NCI-H1105 (cell line): ENCODE measurements at places on chromosomes 11 and 22.

DNA sequence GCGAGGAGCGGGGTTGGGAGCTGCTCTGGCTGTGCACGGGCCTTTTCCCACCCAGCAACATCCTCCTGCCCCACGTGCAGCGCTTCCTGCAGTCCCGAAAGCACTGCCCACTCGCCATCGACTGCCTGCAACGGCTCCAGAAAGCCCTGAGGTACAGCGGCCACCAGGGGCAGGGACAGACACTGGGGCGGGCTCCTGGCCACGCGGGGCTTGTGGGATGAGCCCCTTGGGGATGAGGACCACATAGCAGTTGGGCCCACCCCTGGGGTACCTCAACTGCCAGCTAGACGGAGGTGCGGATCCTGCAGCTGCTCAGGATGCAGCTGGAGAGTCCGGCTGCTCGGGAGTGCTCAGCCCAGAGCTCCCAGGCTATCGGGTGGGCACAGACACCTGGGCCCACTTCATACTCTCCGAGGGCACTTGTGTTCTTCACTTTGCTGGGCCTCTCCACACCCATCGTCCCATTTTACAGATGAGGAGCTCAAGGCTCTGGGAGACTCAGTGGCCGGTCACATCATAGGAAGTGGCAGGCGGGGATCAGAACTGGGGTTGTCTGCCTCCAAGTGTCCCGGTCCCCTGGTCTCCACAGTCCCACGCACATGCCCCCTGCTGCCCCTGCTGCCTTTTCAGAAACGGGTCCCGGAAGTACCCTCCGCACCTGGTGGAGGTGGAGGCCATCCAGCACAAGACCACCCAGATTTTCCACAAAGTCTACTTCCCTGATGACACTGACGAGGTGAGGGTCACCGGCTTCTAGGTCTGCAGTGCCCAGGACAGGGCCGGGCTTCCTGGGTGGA is 77.6 kb downstream of the MYO7A start:
- no peak for DNase-seq

DNA sequence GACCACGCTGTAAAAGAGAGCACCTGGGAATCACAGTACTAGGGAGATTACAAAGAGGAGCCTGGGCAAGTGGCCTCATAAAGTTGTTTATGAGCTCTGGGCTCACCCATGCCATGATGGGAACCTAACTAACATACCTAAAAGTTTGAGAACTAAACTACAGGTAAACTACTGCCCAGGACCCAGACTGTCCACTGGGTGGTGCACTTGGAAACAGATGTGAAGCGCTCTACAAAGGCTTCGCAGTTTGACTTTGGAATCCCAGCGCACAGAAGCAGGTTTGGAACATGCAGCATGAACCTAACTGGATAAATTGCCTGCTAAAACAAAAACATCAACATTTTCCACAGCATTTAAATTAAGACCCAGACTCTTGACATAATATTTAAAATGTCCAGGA is 418.6 kb downstream of the FAM181B start:
- peak; percentile 14 for DNase-seq

DNA sequence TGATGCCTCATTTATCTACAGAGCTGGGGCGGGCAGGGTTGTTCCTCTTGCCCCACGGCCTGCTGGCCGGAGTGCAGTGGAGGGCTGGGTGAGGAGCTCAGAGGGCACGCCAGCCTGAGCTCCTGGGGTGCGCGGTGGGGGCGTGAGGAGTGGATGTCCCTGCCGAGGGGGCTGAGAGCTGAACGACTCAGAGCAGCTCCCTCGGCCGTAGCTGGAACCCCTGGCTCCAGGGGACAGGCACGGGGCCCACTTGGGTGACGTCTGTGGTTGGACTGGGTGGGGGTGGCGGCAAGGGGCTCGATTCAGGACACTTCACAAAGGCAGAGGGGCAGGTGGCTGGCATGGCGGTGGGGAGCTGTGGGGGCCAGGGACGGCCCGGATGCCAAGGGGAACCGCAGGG is 62.4 kb downstream of the TRMU start:
- no peak for DNase-seq

DNA sequence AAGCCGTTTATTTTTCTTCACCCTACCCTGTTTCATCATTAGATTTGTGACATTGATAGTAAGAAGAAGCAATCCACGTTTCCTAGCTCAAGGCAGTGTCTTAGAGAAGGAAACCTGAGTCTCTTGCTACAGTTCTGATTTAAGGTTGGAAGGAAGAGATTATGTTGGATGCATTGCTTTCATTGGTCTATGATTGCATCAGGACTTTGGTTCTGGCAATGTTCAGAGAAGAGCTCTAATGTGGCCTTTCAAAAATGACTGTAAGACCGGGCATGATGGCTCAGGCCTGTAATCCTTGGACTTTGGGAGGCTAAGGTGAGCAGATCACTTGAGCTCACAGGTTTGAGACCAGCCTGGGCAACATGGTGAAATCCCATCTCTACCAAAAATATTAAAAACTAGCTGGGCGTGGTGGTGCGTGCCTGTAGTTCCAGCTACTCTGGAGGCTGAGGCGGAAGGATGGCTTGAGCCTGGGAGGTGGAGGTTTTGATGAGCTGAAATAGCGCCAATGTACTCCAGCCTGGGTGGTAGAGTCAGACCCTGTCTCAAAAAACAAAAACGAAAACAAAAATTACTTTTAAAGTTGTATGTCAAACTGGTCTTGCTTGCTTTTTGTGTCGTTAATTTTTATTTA is 4.1 kb downstream of the NUCB2 start:
- no peak for DNase-seq

- DNase-seq: no peak
These were observed 24.0 kb upstream of the ATXN10 start for GRCh38 chr22:45647532-45648225.
